ENCODE measurements at places on chromosomes 3 and 15. TPM values are rescaled to one million over a fixed set of nuclear protein-coding genes. Genes with fewer than 3 reads are reported as not detected.

The SMARCC1 gene
- total RNA-seq = 84.8 TPM

The TIMMDC1 gene
- total RNA-seq = 74.9 TPM

The GP9 gene
- 0.48 TPM for total RNA-seq

The ZPLD1 gene
- 1.5 TPM for total RNA-seq

The AGTR1 gene
- 8.9 TPM for total RNA-seq

The BCL2A1 gene
- 3.6 TPM for total RNA-seq

The MESP2 gene
- 0.32 TPM for total RNA-seq

GRCh38 chr3:68931406-68932149, 769 bp downstream of the TAFA4 start:
- DNase-seq = no peak

DNA sequence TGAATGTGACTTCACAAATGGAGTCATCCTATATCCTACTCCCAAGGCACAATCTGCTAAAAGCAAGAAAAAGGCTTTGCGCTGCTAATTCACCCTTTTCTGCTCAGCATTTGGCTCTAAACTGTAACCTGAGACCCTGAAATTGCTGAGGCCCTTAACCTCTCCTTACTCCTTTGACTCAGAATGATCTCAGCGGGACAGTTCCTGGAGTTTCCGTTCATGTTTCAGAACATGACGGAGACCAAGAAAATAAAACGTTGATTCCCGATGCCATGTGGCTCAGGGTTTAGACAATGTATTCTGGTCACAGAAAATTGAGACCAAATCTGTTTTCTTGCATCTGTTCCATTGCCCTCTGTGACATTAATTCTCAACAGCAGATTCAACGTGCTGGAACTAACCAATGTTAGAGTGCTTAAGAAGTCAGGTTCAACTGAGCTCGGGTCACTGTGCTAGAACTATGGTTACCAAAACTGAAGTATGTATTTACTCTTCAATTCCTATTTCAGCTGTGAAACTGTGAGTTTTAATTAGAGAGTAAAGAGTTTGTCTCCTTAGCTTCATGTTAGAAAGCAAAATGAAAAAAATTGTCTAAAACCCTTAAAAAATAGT, 45.4 kb upstream of the TMC3 start:
- DNase-seq = no peak

DNA sequence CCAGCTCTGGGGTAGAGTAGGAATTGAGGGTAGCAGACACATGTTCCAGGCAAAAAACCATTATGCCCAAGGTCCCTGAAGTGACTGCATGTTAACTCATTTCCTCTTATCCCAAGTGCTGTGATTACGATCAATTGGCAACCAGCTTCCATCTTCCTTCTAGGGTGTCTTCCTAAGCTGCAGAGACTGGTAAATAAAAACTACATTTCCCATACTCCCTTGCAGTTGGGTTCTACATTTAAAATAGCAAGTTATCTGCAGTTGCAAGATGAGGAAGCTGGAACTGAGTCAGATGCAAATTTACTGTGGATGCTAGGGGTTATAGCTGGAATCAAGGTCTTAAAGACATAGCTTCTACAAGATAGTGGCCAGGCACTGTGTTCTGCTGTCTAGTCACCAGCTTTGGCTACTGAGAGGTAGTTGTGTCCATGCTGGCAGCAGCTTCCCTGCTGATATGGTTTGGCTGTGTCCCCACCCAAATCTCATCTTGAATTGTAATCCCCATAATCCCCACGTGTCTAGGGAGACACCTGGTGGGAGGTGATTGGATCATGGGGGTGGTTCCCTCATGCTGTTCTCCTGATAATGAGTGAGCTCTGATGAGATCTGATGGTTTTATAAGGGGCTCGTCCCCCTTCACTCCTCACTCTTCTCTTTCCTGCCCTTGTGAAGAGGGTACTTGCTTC, 51.3 kb upstream of the FBN1 start:
- DNase-seq = no peak

- DNase-seq = no peak
These were observed 91.8 kb downstream of the UBE2E2 start for GRCh38 chr3:23294770-23295387.

DNA sequence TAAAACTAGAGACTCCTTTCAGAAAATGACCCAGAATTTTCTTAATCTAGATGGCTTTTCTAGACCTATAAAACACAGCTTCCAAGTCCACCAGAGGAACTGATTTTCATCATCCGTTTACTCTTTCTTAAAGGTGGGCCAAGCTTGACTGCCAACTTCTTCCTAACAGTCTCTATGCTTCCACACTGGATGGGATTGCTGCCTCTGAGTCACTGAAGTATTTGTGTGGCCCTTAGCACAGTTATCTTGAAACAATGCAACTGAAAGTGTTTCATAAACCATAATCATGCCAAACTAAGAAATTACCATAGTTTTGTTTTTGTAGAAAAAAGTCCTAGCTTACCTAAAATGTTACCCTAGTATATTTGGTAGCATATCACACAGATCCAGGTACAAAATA, 985.7 kb downstream of the TUSC7 start:
- DNase-seq = no peak

DNA sequence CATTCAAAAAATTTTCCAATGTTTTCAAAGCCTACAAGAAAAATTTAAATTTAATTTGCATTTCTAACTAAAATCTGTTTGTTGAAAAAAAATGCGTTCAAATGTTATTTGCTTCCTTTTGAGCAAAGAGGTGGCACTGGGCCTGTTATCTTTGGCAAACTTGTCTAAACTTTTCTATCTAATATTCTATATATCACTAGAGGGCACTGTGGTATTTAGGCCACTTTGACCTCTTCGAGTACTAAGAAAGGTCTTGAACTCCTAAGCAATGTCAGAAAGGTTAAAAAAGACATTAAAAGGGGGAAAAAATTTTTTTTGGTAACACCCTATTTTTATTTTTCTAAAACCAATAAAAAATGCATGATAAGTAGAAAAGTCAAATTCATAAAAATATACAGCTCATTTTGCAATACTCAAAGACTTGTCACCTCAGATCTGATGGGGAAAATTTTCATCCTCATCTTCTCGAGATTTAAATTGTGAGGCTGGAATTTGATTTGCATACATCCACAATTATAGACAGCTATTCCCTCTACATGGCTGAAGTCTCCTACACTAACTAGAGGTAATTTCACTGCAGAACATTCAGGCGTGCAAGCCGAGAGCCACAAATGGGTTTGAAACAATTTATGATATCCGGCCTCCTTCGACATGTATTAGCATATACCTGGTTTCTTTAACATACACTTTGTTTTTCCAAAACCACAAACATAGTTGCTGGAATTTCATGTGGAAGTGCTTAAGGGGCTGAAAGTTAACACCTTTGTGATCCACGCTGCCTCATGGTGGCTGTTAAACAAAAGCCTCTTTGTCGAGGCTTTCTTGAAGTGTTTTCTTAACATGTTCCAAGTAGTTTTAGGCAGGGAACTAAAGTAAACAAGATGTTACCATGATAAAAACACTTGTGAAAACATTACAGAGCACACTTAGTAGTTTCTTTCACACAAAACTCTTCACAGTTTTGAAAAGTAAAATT, 576.4 kb downstream of the FOXP1 start:
- DNase-seq = no peak

- no peak for DNase-seq
These were observed 116.3 kb downstream of the RPL22L1 start for GRCh38 chr3:170753421-170754310.

GRCh38 chr3:151067158-151067557, 18.3 kb upstream of the MED12L start:
- DNase-seq = no peak
